ENCODE measurements at places on chromosomes 1 and 21.

DNA sequence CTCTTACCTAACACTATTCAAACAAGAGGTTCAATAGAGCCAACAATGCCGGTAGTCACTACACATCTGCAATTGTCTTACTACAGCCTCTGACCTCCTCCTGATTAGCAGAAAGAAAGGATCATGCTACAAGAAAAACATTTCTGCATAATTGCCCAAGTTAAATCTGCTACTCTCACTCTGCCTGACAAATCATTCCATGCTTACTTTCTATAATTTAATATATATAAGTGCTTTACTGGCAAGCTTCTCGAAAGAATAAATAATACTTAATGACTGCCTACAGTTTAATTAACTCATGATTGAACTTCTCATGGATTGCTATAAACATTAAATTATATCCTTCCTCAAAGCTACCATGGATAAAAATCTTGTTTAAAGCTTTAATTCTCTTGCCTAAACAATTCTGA, 156.0 kb downstream of the SLC45A1 start:
- DNase-seq: no peak

DNA sequence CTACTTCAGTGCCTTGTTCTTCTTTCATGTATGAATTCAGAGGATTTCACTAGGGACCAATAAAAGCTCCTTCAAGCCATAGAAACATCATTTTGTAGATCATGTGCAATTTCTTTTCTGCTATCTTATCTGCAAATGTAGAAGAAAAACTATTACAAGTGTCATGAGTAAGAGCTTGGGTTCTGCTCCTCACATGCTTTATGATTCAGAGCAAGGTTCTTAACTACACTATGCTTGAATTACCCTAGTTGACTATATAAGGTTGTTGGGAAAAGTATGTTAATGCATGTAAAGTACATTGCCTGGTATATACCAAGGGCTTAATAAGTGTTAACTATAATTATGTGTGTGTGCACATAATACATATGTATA, 91.4 kb upstream of the S1PR1 start:
- DNase-seq: no peak

DNA sequence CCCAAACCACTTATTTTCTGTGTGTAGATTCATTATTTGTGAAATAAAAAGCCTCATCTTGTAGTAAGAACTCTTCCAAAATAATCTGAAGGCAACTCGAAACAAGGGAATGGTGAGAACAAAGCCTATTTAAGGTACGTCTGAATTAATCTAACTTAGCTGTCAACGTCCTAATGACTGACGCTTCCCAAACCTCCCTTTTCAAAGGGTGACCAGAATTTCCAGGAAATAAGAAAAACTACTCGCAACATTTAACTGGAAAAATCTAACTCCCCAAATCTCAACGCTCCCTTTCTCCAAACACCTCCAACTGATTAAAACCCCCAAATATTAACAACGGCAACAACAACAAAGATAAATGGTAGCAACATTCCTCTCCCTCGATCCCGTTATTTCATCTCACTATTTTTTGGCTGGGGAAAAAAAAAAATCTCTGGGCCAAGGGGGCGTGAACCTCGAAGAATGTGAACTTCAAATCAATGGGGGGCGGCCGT, 693 bp downstream of the SRSF10 start:
- DNase-seq: peak; percentile 38

DNA sequence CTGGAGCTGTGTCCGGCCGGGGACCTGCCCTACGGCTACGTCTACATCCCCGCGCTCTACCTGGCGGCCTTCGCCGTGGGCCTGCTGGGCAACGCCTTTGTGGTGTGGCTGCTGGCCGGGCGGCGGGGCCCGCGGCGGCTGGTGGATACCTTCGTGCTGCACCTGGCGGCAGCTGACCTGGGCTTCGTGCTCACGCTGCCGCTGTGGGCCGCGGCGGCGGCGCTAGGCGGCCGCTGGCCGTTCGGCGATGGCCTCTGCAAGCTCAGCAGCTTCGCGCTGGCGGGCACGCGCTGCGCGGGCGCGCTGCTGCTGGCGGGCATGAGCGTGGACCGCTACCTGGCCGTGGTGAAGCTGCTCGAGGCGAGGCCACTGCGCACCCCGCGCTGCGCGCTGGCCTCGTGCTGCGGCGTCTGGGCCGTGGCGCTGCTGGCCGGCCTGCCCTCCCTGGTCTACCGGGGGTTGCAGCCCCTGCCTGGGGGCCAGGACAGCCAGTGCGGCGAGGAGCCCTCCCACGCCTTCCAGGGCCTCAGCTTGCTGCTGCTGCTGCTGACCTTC, 412 bp downstream of the GPR25 start:
- no peak for DNase-seq

DNA sequence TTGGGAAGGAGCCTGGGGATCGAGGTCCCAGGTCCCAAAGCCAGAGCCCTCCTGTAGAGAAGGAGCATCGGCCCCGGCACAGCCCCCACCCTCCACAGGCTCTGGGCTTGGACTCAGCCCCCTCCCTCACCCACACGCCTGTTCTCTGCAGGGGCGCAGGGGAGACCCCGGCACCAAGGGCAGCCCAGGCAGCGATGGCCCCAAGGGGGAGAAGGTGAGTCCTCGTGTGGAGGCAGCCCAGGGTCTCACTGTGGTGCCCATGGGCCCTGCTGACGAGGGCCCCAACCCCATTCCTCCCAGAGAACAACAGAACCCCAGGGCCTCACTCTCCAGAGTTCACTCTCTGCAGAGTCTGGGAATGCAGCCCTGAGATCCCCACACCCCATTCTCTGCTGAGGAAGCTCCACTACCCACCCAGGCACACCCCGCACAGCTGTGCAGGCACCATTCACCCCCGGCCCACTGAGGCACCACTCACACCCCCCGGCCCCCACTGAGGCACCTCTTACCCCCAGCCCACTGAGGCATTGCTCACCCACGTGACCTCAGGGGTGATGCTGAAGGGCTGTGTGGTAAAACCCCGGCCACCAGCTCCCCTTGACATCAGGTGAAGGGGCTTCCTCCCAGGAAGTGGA, 21.8 kb downstream of the COL6A2 start:
- DNase-seq: no peak

GRCh38 chr1:36520771-36521420, 38.2 kb upstream of the CSF3R start:
- DNase-seq: peak; percentile 16

- DNase-seq: no peak
Measured at GRCh38 chr1:23727362-23727811, 15.9 kb upstream of the ELOA start.

- DNase-seq: no peak
Measured at GRCh38 chr1:68016381-68016780, 34.0 kb downstream of the DIRAS3 start.

- no peak for DNase-seq
Measured at GRCh38 chr1:36481771-36482723, 666 bp downstream of the CSF3R start.

GRCh38 chr1:59690171-59690930, 124.4 kb upstream of the HOOK1 start:
- no peak for DNase-seq

GRCh38 chr1:32239337-32239736, 7.7 kb upstream of the FAM167B start:
- peak; percentile 88 for DNase-seq

DNA sequence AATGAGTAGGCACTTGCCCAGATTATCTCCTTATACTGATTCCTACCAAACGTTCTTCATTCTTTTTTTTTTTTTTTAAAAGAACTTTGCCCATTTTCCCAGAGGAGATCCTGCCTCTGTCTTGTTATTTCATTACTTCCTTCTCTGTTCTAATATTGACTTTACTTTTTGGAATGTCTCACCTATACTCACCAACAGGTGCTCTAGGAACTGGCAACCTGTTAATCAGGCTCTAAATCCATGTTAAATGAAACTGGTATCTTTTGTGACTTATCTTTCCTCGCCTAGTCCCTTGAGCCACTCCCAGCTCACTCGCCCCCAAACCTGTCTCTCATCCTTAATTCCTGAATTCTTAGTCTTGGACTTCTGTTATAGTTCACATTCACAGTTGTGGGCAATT, 1.2 kb upstream of the CRCT1 start:
- DNase-seq: no peak

DNA sequence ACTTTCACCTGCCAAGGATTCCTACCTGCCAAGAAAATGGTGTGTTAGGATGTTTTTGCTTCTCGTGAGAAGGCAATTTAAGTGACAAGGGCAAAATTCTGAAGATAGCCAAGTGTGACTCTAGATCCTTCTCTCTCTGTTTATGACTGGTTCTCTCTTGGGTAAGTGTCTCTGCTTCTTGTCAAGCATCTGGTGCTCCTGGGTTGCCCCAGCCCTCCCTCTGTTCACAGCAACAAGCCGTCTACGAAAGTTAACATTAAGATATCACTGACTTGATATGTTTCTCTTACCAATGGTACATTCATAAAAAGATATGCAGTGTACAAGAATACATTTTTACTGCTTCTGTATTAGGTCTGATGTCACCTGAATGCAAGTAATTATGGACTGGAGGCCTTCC, 55.4 kb downstream of the PROX1 start:
- no peak for DNase-seq

GRCh38 chr1:110982320-110982719, 18.6 kb upstream of the LRIF1 start:
- no peak for DNase-seq

GRCh38 chr1:119935373-119935772, 39.1 kb upstream of the ADAM30 start:
- no peak for DNase-seq

DNA sequence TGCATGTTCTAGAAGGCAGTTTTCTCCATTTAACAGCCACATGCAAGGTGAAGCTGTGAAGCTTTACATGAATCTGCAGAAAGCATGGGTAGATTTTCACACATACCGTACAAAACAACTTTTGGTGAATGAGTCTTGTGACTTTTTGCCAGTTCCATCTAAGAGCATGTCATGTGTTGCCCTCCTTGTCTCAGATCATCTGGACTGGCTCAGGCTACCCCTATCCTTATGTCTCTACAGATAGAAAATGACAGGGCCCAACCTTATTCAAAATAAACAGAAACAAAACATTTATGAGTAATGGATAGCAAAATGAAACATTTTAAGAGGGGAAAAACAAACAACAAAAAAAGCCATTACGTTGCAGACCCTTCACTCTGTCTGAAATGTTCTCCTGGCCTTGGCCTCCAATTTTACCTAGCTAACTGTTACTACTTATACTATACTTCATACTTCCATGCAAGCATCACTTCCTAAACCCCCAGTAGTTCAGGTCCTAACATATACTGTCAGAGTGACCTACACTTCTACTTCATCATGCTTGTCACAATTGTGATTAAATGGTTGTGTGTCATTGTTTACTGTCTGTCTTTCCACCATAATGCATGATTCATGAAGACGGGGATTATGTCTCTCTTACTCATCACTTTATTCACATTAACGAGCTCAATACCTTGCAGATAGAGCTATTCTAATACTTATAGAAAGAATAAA, 39.0 kb downstream of the LRRC8C start:
- DNase-seq: no peak

DNA sequence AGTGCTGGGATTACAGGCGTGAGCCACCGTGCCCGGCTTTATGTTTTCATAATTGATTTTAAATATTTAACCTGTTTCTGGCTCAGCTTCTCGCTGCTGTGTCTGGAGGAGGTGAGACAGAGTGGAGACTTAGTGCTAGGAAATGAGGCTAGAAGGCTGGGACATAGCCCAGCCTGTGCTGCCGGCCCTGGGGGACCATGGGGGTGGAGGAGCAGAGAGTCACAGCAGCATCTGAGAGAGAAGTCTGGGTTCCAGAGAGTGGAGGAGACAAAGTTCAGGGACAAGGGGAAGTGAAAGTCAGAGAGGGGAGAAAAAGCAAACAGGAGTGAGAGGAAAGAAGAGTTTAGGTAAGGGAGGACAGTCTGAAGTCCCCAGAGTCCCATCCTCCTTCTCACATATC, 71.9 kb downstream of the LHX9 start:
- DNase-seq: no peak

DNA sequence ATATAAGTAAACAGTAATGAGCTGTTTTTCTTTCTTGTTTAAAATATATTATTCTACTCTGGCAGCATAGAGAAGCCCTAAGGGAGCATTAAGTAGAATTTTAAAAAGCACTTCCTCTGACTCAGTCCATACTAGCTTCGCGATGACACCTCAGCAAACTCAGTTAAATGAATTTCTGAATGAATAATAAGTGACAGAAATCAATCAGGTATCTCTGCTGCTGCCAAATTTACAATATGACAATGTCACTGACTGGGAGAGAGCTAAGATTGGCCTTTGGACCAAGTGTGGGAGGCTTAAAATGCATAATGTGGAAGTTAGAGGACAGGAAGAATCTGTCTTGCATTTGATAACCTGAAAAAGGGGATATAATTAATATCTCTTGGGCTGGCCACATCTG, 296.1 kb downstream of the HHIPL2 start:
- DNase-seq: no peak

GRCh38 chr1:89531480-89532139, 7.0 kb downstream of the LRRC8B start:
- DNase-seq: no peak

DNA sequence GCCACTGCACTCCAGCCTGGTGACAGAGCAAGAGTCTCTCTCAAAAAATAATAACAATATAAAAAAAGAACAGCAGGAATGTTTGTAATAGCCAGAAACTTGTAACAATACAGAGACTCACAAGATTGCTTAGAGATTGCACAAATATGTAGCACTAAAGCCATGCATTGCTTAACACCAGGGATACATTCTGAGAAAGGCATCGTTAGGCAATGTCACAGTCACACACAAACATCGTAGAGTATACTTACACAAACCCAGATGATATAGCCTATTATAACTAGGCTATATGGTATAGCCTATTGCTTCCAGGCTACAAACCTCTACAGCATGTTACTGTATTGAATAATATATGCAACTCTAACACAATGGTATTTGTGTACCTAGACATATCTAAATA, 45.3 kb downstream of the GPATCH2 start:
- DNase-seq: no peak

GRCh38 chr1:87595384-87595781, 266.7 kb downstream of the LMO4 start:
- DNase-seq: no peak

DNA sequence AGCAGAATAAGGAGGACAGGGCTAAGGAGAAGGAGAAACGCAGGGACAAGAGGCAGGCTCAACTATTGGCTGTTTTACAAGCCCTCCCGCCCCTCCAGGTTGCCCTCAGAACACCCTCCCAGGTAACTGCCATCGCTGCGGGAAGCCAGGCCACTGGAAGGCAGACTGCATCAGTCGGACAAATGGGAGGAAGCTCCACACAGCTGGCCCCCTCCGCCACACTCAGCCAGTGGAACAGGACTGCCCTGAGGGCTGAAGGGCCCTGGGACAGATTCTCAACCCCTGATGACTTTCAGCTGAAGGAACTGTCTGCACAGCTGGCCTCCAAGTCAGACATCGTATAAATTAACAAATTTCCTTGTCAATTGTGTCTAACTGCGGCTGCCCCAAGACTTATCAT, 21.8 kb downstream of the LRRC3 start:
- DNase-seq: no peak

- no peak for DNase-seq
Measured at GRCh38 chr1:179924268-179924667, 30.3 kb upstream of the CEP350 start.

DNA sequence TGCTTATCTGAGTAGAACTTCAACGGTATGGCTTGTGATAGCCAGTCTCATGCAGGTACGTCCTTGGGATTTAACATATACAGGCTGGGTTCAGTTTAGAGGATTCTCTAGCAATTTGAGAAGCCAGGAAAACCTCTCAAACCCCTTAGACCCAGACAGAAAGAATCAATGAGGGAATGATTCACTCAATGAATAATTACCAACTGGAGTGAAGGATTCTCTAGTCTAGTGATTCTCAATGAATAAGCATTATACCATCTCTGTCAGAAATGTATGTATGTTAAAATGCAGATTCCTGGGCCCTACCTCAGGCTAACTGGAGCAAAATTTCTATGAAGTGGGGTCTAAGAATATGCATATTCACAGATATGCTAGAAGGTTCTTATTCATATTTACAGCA, 54.5 kb upstream of the APP start:
- no peak for DNase-seq

Measured in NCI-H2171 treated with DMSO at 0.1 percent for 48 hours (cell line).